ENCODE measurements at places on chromosomes 4 and X. TPM values are rescaled to one million over a fixed set of nuclear protein-coding genes. Genes with fewer than 3 reads are reported as not detected.

- no peak overlapping the region for H3K27ac ChIP-seq
- H3K4me3 ChIP-seq = no peak overlapping the region
- no peak for DNase-seq
- no peaks in the 10 kb centered on the region for H3K36me3 ChIP-seq
These were observed 332.3 kb downstream of the ADGRL3 start for GRCh38 chr4:61532336-61533000.

- H3K27me3 ChIP-seq = no peaks in the 10 kb centered on the region
- H3K36me3 ChIP-seq = no peaks in the 10 kb centered on the region
- no peaks in the 10 kb centered on the region for H3K4me1 ChIP-seq
- no peak for DNase-seq
These were observed 92.1 kb downstream of the MAMLD1 start for GRCh38 chrX:150455215-150455608.

DNA sequence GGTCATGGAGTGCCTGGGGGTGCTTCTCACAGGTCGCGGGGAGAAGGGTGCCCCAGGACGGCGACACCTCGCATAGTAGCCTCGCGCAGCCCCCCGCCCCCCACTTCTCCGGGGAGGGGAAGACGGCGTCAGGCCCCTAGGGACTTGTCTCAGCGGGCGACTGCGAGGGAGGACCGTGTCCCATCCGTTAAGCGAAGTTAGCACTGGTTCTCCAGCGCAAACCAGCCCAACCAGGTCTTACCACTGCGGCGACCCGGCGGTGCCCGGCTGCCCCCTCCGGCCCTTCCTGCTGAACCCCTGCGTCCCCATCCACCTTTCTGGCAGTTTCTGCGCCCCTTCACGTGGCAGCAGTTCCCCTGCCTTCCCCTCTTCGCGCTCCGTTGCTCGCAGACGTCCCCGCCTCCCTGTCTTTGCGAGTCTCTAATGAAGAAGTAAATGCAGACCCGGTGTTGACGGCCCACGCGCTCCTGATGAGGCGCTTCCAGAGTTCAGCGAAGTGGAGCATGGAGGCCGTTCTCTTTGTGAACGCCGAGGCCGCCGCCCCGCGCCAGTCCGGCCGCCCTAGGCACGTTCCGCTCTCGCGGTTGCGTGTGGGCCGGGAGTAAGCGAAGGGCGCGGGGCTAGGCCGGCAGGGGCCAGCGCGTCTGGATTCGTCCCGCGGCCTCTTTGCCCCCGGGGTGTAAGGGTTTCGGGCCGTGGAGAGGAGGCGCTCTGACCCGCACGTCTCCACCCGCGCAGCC, 3.0 kb downstream of the SLIT2 start:
- no peaks in the 10 kb centered on the region for H3K4me1 ChIP-seq
- no peak overlapping the region for H3K4me3 ChIP-seq
- H3K27ac ChIP-seq = no peak overlapping the region
- DNase-seq = no peak

- no peak overlapping the region for H3K27ac ChIP-seq
- no peaks in the 10 kb centered on the region for H3K4me1 ChIP-seq
- no peak overlapping the region for H3K4me3 ChIP-seq
- no peaks in the 10 kb centered on the region for H3K36me3 ChIP-seq
- no peaks in the 10 kb centered on the region for H3K27me3 ChIP-seq
These were observed 58.8 kb upstream of the FAAH2 start for GRCh38 chrX:57227691-57228090.

Gene SAGE1
- total RNA-seq = not detected
